Tibial nerve (tissue), 4 donors: ENCODE measurements at places on chromosomes 16 and 17. TPM values are rescaled to one million over a fixed set of nuclear protein-coding genes. Genes with fewer than 3 reads are reported as not detected.
A peak's percentile ranks its signal among the peaks of the same experiment; 100 is the strongest.

DNA sequence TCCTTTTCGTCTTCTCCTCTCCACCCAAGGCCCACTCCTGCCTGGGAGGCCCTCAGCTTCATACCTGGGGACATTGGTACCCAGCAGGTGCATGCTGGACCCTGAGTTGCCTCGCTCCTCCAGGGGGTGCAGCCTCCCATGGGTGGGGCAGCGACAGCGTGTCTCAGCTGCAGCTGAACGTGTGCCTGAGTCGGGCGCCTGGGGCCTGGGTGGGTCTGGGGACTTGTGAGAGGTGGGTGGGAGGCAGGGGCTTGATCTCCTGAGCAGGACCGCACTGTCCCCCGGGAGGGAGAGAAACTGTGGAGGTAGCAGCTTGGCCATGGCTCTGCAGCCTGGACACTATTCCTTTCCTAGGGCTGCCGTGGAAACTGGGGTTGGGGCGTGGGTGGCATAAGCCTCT, 24.8 kb upstream of the ENGASE start:
- H3K27ac ChIP-seq: no peak overlapping the region
- no peak overlapping the region for H3K4me3 ChIP-seq
- no peak for DNase-seq
- H3K36me3 ChIP-seq: no peaks in the 10 kb centered on the region
- H3K4me1 ChIP-seq: no peaks in the 10 kb centered on the region
- no peaks in the 10 kb centered on the region for H3K27me3 ChIP-seq

GRCh38 chr16:17359788-17360390, 110.9 kb downstream of the XYLT1 start:
- H3K27me3 ChIP-seq: no peaks in the 10 kb centered on the region
- no peaks in the 10 kb centered on the region for H3K36me3 ChIP-seq
- H3K4me3 ChIP-seq: no peak overlapping the region
- no peak overlapping the region for H3K27ac ChIP-seq
- DNase-seq: no peak

GRCh38 chr17:76659928-76660655, 16.5 kb upstream of the ST6GALNAC1 start:
- H3K4me1 ChIP-seq: no peaks in the 10 kb centered on the region
- no peaks in the 10 kb centered on the region for H3K27me3 ChIP-seq
- DNase-seq: no peak
- no peak overlapping the region for H3K4me3 ChIP-seq

The OR1D2 gene
- total RNA-seq: not detected

DNA sequence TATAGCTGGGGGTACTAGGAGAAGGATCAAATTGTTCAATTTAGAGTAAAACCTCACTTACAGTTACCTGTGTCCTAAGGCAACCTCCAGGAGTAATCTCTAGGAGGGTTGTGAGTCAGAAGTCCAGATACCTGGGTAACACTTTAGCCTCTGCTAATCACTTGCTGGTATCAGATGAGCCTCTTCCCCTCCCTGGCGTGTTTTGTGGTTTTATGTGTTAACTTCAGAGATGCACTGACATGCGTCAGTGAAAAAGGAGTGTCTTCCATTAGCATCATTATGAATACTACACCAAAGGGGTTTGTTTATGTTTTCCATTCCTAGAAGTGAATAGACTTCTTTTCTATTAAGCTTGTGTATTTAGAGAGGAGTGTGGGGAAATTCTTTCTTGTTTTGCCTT, 208.2 kb downstream of the FTO start:
- H3K27me3 ChIP-seq: no peaks in the 10 kb centered on the region
- H3K4me3 ChIP-seq: no peak overlapping the region
- H3K4me1 ChIP-seq: peaks cover 4% of the 10 kb centered on the region
- DNase-seq: no peak
- no peak overlapping the region for H3K27ac ChIP-seq
- H3K36me3 ChIP-seq: no peaks in the 10 kb centered on the region

DNA sequence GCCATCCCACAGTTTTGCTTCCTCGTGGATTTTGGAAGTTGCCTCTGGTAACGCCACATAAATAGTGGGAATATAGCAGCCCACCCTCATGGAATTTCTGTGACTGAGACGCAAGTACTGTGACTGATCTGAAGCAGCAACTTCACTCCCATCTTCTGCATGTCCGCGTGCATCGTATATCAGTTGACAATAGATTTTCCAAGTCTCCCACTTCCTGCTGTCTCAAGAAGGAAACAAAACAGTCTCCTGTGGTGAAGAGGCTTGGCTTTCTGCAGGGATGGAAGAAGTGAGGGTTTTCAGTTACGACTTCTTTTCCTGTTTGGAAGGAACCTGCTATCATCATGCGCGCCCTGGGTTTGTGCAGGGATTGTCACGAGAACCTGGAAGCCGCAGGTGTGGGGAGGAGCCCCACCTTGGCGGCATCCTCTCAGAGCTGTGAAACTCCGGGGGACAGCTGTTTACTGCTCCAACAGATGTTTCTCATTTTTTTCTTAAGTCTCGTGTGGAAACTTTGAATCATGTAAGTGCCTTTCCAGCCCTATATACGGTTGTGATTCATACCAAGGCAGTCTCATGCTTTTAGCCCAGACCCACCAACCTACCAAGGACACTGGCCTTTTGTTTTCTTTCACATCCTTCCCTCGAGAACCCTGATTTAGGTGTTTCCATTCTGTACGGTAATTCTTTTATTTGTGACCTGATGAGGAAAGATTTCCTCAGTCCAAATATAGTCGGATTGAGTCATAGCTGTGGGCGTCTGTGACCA, 57.5 kb downstream of the WIPI1 start:
- H3K27ac ChIP-seq: no peak overlapping the region
- H3K4me3 ChIP-seq: no peak overlapping the region
- H3K36me3 ChIP-seq: no peaks in the 10 kb centered on the region
- no peaks in the 10 kb centered on the region for H3K27me3 ChIP-seq
- no peak for DNase-seq

DNA sequence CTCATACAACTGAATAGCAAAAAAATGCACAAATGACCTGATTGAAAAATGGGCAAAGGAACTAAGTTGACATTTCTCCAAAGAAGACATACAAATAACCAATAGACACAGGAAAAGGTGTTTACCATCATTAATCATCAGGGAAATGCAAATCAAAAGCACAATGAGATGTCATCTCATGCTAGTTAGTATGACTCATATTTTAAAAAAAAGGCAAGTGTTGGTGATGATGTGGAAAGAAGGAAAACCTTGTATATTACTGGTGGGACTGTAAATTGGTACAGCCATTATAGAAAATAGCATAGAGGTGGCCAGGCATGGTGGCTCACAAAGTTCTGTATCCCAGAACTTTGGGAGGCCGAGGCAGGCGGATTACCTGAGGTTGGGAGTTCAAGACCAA, 232.5 kb upstream of the ZFHX3 start:
- H3K27ac ChIP-seq: no peak overlapping the region
- H3K27me3 ChIP-seq: no peaks in the 10 kb centered on the region
- no peaks in the 10 kb centered on the region for H3K36me3 ChIP-seq
- H3K4me1 ChIP-seq: no peaks in the 10 kb centered on the region
- H3K4me3 ChIP-seq: no peak overlapping the region

DNA sequence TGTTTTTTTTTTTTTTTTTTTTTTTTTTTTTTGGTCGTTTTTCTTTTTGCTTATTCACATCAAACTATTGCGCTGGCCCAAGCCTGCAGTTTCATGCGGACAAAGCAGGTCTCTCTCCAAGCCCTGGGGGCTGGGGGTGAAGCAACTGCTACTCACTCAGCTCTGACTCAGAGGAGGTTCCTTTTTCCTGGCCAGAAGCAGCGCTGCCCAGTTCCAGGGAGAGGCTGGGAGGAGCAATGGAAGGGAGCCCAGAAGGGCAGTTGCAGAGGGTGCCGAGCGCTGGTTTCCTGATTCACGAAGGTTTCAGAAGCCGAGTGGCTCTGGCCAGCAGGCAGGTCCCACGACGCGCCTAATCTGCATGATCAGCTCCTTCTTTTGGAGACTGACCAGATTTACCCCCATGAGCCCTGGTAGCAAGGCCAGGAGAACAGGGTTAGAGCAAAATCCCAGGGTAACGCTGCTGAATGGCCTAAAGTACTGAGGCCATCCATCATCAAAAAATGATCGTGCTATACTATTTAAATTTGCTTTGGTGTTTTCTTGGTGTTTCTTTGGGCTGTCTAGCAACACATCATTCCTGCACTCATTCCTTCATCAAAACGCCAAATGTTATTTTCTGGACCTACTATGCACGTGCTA, 144.7 kb upstream of the SOX9 start:
- no peak overlapping the region for H3K4me3 ChIP-seq
- H3K4me1 ChIP-seq: peaks cover 8% of the 10 kb centered on the region
- no peaks in the 10 kb centered on the region for H3K36me3 ChIP-seq
- no peak overlapping the region for H3K27ac ChIP-seq
- no peaks in the 10 kb centered on the region for H3K27me3 ChIP-seq

GRCh38 chr16:11572301-11572995, 14.3 kb downstream of the LITAF start:
- H3K36me3 ChIP-seq: no peaks in the 10 kb centered on the region
- peak overlapping the region; percentile 75 for H3K27ac ChIP-seq
- no peak for DNase-seq
- H3K4me3 ChIP-seq: no peak overlapping the region
- H3K4me1 ChIP-seq: no peaks in the 10 kb centered on the region

DNA sequence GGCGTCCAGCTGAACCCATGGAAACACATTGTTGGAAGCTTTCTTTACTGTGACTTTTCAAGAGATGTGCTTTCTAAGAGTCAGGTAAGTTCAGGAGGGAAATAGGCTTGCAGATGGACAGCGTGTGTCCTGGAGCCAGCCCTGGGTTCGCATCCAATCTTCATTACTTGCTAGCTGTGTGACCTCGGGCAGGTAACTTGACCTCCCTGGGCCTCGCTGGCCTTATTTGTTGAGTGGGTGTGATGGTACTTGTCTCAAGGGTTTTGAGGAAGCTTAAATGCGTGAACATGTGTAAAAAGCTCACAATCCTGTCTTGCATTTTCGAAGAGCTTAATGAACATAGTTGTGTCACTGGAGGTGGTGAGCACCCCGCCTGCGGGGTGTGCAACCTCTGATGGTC, 11.8 kb downstream of the ADGRG1 start:
- no peaks in the 10 kb centered on the region for H3K27me3 ChIP-seq
- DNase-seq: no peak
- H3K36me3 ChIP-seq: no peaks in the 10 kb centered on the region
- no peak overlapping the region for H3K27ac ChIP-seq
- H3K4me3 ChIP-seq: no peak overlapping the region

- no peaks in the 10 kb centered on the region for H3K27me3 ChIP-seq
- H3K36me3 ChIP-seq: peaks cover 12% of the 10 kb centered on the region
- H3K4me1 ChIP-seq: peaks cover 17% of the 10 kb centered on the region
Observed at GRCh38 chr17:69064001-69064400, 3.3 kb upstream of the ABCA9 start.

The TLCD3B gene
- total RNA-seq: not detected

The RNU2-1 gene
- not detected for total RNA-seq

The GPR139 gene
- not detected for total RNA-seq

The SLC5A2 gene
- total RNA-seq: not detected

DNA sequence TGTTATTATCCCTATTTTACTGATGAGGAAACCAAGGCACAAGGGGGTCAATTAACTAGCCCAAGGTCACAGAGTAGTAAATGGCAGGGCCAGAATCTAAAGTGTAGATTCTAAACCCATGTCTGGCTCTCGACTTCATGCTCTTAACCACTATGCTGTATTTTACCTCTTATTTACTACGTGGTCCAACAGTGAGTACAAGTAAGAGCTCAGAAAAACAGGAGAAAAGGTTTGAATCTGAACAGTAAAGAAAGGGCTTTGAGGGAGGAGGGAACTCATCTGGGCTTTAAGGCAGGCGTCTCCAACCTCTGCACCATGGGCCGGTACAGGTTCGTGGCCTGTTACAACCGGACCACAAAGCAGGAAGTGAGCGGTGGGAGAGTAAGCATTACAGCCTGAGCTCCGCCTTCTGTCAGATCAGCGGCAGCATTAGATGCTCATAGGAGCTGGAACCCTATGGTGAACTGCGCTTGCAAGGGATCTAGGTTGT, 62.9 kb downstream of the SMURF2 start:
- peaks cover 5% of the 10 kb centered on the region for H3K4me1 ChIP-seq
- H3K27ac ChIP-seq: no peak overlapping the region
- H3K4me3 ChIP-seq: no peak overlapping the region
- H3K27me3 ChIP-seq: no peaks in the 10 kb centered on the region

DNA sequence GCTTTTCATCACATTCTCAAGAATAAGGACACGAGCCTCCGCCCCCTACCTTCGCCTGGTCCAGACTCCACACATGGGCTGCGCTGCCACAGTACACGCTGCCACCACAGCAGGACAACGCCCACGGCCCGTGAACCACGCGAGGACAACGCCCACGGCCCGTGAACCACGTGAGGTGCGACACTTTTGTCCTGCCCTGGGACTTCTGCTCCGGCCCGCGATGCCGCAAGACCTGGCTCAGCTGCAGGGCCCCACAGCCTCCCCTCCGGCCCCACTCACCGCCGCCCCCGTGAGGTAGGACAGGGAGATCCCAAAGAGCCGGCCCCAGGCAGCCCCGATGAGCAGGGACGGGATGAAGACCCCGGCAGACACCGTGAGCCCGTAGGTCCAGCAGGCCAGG, 5.9 kb upstream of the CCDC154 start:
- peaks cover 100% of the 10 kb centered on the region for H3K36me3 ChIP-seq
- H3K27ac ChIP-seq: no peak overlapping the region

DNA sequence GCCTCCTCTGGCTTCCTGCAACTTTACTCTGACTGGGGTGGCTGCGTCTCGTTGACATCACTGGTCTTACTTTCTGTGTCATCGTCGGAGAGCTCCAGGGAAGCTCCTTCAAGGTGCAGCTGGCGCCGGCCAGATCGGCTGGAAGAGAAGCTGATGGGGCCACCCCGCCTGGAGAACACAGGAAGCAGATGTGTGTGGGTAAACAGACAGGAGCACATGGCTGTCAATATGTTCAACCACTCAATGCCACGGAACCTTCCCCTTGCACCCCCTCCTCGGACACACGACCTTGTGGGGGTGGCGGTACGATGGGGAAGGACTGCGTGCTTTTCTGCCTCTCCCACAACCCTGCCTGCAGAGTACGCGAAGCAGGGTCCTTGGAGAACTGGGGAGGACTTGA, 40.1 kb downstream of the NDEL1 start:
- H3K27me3 ChIP-seq: no peaks in the 10 kb centered on the region
- no peak overlapping the region for H3K27ac ChIP-seq
- H3K4me3 ChIP-seq: no peak overlapping the region
- H3K36me3 ChIP-seq: peaks cover 76% of the 10 kb centered on the region

The CCDC200 gene
- not detected for total RNA-seq

DNA sequence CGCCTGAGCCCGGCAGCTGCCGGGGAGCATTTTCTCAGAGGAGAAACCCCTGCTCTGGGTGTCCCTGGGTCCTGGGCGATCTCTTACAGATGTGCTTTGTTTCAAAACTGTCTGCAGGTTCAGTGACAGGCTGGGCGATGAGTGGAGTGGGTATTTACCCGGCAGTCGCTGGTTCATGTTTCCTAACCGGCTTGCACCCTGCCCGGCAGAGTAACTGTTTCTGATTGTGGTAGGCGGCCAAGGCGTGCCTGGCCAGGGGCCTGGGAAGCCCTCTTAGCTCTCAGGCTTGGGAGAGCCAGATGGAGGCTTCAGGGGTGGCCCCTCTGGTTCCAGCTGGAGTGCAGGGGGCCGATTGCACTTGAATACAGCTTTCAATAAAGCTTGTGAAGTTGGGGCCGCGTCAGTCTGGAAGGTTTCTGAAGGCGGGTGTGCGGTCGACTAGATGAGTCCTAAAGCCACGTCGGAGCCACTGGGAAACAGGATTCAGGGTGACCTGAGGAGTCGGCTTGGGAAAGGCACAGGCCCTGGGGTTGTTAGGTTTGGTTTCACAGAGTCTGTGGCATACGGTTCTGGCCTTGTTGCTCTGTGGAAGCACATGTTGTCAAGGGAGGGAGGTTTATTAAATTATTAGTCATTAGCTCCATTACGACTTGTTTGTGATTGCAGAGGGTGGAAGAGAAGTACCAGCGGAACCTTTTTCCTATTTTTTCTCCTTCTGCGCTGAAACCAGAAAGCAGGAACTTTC, 1.4 kb downstream of the BAIAP2 start:
- no peaks in the 10 kb centered on the region for H3K27me3 ChIP-seq
- DNase-seq: no peak
- H3K4me3 ChIP-seq: peak overlapping the region; percentile 35
- H3K4me1 ChIP-seq: peaks cover 32% of the 10 kb centered on the region
- peaks cover 13% of the 10 kb centered on the region for H3K36me3 ChIP-seq

The GNG13 gene
- not detected for total RNA-seq

The ARL5C gene
- total RNA-seq: not detected
